ENCODE measurements at places on chromosomes 2 and 18. TPM values are rescaled to one million over a fixed set of nuclear protein-coding genes. Genes with fewer than 3 reads are reported as not detected.

The KIAA2012 gene
- total RNA-seq: not detected

The FBXO48 gene
- 1.8 TPM for total RNA-seq

The REG3G gene
- not detected for total RNA-seq

The CNDP1 gene
- 0.33 TPM for total RNA-seq

GRCh38 chr2:1623906-1624445 is 120.3 kb downstream of the PXDN start:
- no peak for DNase-seq

- no peak for DNase-seq
Measured at GRCh38 chr2:117057016-117057415, 757.5 kb upstream of the DDX18 start.

DNA sequence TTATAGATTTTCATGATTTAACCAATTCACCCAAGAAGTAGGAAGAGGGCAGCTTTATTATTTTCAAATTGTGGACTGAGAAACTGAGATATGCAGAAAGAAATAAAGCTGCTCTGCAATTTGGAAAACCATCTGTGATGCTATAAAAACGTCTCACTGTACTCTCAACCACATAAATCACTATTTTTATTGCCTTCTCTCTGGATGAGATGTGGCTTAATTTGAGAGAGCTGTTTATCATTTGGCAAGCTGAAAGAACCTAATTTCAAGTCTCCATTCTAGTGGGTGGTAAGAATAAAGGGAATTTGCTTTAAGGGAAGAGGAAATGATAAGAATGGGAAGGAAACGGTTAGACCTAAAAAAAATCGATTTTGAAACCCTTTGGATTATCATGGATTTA is 49.9 kb upstream of the CYP1B1 start:
- DNase-seq: no peak

GRCh38 chr2:39128919-39129391 is 8.1 kb upstream of the SOS1 start:
- no peak for DNase-seq

GRCh38 chr2:59684116-59684770 is 869.2 kb downstream of the BCL11A start:
- no peak for DNase-seq

DNA sequence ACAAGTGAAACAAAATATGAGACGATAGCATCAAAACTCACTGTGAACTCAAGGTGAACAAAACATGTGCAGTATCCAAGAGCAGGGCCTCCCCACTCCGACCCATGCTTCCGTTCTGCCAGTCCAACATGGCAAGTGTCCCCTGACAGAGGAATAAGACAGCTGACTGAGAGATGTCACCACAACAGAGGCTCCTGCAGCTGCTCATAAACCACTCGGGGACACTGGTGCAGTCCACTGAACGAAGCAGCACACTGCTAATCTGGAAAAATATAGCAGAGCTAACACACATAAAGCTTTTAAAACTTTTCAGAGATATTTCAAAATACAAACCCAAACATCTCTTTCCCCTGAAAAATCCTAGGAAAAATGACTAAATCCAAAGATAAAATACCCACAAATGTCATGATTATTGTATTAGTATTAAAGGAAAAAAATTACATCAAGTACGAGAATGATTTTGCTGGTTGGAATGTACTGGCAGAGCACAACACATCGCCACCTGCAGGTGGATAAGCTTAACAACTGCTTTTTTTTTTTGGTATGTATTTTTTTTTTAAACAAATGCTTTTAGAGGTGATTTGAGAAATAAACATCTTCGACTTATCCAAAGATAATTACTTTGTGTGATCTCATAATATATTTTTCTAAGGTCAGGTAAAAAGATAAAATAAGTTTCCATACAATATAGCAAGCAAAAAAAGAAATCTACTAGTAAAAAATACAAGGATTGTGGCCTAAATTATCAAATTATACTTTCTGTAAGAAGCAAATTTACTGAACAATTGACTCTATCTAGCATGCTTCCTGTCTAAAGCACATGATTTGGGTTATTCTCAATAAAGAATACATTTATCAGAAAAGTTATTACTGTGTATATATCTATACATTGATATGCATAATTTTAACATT is 18.6 kb downstream of the THADA start:
- DNase-seq: no peak

GRCh38 chr2:232537079-232537478 is 2.4 kb upstream of the CHRNG start:
- no peak for DNase-seq

GRCh38 chr18:47146206-47146605 is 4.1 kb downstream of the HDHD2 start:
- DNase-seq: no peak

GRCh38 chr2:188598551-188598950 is 306.9 kb downstream of the GULP1 start:
- DNase-seq: no peak

- DNase-seq: no peak
Measured at GRCh38 chr2:54570925-54571694, 115.0 kb downstream of the SPTBN1 start.
